Fibroblast of skin of scalp (primary cell): ENCODE measurements at places on chromosomes 6 and 20.

DNA sequence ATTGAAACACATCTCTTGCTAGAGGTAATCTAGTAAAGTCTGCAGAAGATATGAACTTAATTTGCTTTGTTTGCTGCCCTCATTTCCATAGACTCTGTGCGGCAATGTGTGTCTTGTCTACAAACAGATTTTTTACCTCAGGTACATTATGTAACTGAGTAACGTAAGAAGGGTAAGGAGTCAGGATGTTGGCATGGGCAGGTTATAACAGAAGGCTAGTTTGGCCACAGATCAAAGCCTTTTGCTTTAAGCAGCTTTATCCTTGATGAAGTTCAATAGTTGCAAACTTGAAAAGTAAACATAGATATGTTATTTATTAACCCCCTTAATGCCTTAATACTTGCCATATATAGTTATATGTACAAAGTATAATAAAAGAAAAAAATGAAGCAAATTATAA, 391.6 kb upstream of the FKBP1C start:
- no peak for DNase-seq

- no peak for DNase-seq
Measured at GRCh38 chr20:31859266-31859997, 10.9 kb downstream of the DUSP15 start.

DNA sequence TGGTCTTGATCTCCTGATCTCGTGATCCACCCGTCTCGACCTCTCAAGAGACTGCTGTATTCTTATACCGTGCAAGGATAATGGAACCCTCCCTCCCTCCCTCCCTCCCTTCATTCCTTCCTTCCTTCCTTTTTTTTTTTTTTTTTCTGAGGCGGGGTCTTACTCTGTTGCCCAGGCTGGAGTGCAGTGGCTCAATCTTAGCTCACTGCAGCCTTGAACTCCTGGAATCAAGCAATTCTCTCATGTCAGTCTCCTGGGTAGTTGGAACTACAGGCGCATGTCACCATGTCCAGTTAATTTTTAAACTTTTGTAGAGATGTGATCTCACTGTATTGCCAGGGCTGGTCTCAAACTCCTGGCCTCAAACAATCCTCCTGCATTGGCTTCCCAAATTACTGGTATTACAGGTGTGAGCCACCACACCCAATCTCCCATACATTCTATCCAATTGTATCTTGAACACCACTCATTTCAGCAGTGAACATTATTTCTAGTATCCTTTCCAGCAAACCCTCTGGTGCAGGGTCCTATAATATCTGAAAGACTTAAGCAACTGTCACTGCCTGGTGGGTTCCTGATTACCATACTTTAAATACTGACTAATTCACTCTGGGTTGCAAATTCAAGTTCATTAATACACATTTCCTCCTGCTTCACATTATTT, 210.0 kb upstream of the ZNF217 start:
- no peak for DNase-seq

GRCh38 chr20:1810926-1811620, 84.1 kb upstream of the SIRPA start:
- peak; percentile 76 for DNase-seq

DNA sequence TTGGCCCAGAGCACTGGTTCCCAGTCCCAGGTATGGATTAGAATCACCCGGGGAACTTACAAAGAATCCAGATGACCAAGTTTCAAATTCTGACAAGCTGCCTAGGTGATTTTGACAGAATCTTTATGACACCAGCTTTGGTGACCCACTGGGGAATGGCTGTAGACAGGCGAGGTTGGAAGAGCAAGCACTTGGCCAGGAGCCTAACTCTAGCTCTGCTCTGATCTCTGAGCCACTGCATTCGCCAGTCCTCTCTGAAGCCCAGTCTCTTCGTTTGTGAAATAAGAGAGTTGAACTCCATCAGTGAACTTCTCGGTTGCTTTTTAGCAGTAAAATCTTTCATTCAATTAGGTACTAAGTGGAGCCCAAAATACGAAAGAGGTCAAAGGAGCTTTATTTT, 161.2 kb downstream of the VEGFA start:
- no peak for DNase-seq

- DNase-seq, result no peak
Measured at GRCh38 chr20:23459461-23460150, 6.9 kb upstream of the CST11 start.

GRCh38 chr20:920311-920710, 4.2 kb upstream of the ANGPT4 start:
- no peak for DNase-seq

- DNase-seq, result peak; percentile 92
Measured at GRCh38 chr20:60695226-60696000, 556.6 kb upstream of the CDH4 start.

GRCh38 chr6:113018351-113019151, 671.4 kb downstream of the RFPL4B start:
- peak; percentile 78 for DNase-seq

GRCh38 chr20:57657535-57658446, 37.6 kb upstream of the ZBP1 start:
- no peak for DNase-seq

DNA sequence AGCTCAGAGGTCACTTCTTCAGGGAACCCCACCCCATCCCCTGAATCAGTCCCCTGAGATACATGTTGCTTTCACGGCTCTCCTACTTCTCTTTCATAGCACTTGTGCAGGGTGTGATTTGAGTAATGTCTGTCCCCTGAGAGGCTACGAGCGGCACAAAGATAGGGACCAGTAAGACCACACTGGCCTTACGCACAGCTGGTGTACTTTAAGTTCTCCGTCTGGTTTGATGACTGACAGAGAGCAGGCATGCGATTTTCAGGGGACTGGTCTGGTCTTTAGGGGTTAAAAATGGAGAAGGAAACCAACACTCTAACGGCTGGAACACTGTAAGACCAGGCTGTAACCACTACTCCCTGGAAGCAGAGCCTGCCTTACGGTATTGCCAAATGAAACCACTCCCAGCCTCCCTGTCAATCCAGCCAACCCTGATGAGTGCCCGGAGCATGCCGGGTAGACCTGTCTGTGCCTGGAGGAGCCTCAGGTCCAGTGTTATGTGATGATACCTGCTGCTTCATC, 47.1 kb downstream of the ELMO2 start:
- DNase-seq, result no peak

- DNase-seq, result no peak
Measured at GRCh38 chr6:15994814-15995459, 133.9 kb upstream of the MYLIP start.

GRCh38 chr6:115512923-115513322, 547.8 kb downstream of the FRK start:
- no peak for DNase-seq

DNA sequence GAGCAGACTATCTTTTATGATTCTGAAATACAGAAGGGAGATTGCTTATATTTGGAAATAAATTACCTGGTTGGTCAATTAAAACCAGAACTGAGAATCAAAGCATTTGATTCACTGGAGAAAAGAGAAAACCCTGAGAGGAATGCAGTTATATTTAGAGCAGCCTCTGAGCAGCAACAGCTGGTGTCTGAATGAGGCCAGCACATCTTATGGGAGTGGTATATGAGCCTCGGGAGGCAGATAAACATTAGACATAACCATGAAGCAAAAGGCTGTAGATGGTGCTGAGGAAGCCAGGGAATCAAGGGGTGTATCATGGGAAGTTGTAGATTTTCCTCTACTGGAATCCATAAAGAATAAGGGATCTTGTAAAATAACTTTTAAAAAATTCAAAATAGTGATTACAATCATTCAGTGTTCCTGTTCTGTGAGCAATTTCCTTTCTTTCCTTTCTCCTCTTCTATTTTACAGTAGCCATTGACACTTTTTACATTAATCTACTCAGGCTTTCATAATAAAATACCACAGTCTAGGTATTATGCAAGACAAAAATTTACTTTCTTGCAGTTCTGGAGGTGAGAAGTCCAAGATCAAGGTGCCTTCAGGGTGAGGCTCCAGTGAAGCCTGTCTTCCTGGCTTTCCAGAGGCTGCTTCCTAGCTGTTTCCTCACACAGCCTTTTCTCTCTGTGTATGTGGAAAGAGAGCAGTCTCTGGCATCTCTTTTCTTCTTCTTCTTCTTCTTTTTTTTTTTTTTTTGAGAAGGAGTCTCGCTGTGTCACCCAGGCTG, 32.8 kb upstream of the ENPP5 start:
- DNase-seq, result no peak

- no peak for DNase-seq
Measured at GRCh38 chr6:94065707-94066337, 646.5 kb upstream of the EPHA7 start.
